ENCODE measurements at places on chromosomes 5 and 9.

DNA sequence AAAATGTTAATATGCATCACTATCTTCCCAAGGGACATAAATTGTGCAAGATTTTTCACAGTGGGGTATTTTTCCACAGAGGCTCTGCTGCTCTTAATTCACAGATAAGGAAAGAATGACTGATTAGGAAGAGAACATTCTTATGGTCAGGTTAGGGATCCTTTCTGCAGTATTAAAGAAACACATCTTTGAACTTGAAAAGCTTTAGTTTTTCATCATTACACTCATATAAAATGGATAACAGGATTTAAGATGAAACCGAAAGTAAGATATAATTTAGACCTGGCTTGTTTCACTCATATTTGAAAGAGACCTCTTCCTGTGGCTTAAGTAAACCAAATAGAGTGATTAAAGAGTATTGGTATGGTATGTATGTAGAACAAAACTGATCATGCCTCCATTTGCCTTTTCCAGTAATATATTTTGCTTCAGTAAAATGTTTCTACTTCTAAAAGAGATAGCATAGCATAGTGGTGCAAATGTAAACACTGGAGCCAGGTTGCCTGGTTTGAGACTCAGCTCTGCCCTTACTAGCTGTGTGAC is 160.0 kb downstream of the PRR16 start:
- DNase-seq = no peak

DNA sequence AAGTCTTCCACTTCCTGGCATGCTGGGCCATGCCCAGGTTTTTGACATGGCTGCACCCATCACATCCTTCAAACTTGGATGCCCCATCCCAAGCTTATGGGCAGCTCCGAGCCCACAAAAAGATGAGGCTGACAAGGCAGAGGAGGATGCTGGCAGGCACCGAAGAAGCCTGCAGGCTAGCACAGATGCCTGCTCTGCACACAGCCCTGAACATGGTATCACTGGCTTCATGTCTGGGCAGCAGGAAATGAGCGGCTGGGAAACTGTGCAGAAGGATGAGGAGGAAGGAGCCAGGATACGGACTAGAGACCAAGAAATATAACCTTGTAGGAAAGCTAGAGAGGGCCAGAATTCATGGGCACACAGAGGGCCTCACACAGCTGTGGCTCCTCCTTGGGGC is 14.8 kb downstream of the CAMK2A start:
- no peak for DNase-seq

GRCh38 chr5:155040984-155041653 is 27.6 kb downstream of the KIF4B start:
- no peak for DNase-seq

DNA sequence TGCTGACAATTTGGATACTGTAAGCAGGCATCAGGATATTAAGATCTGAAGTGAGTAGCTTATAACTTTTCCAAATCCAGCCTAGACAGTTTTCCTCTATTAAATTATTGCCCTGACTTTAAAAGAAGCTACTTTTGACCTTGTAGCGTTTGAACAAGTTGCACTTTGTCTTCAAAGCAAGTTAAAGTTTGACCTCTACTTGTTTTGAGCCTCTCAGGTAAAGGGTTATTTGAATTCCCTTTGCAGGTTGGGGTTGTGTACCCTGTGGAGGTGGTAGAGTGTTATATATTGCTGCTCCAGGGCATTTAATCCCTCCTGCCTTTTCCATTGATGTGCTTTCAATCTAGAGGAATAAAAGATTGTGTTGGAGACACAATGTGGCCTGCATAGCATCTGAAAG is 30.1 kb downstream of the FXN start:
- DNase-seq = no peak
